ENCODE measurements at places on chromosomes 3 and 15.
A peak's percentile ranks its signal among the peaks of the same experiment; 100 is the strongest.

DNA sequence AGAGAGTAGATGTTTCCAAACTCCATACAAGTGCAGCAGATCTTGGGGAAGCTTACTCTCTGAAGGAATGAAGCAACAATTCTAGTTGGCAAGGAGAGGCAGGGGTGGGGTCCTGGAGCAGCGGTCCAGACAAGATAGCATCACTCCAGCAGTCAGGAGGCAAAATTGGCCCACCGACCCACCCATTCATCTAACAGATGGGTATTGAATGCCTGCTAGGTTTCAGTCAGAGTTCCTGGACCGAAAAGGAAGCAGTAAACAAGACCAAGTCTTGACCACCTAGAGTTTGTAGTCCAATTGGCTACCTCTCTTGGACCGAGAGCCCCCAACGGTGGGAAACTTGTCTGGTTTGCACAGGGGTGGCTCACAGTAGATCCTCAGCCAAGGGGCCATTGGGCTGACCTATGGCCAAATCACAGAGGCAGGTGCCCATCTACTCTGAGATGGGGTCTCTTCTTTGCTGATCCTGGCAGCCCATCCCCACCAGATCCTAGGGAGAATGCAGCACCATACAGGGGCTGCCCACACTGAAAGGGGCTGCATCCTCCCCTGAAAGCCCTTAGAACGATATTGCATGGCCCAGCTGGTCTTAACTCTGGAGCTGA, 74.3 kb downstream of the CORO2B start:
- DNase-seq: no peak

GRCh38 chr3:106349191-106349881, 480.5 kb upstream of the CBLB start:
- DNase-seq: no peak

DNA sequence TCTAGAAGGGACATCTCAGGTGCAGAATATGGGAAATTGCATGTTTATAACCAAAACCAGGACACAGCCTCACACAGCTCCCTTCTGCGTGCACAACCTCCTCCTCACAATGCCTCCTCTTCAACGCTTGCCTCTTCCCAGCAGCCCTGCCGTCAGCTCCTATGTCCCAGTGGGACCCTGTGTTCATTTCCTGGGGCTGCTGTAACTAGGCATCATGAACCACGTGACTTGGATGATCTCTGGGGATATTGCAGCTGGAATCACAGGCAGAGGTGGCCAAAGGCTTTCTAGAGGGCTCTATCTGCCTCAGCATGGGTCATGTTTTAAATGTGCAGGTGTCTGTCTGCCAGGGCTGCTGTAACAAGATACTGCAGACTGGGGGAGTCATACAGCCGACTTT, 375.3 kb downstream of the OCA2 start:
- no peak for DNase-seq

GRCh38 chr15:63134245-63134985, 12.8 kb downstream of the LACTB start:
- DNase-seq: no peak

- no peak for DNase-seq
Measured at GRCh38 chr3:46594723-46595122, 17.6 kb upstream of the FAM240A start.

DNA sequence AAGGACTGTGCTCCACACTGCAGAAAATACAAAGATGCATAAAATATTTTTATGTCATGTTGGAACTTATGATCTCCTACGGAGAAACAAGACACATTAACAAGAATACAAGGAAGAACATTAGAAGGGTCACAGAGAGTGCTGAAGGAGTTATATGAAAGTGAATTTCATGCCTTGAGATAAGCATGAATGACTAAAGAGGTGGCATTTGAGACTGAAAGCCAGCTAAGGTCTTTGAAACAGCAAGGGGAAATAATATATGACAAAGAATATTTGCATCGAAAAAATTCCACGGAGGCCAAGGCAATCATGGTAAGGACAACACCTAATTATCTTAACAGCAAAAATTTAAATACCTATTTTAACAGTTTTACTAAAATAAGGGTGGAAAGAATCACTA, 12.5 kb downstream of the GSK3B start:
- DNase-seq: no peak

- no peak for DNase-seq
Measured at GRCh38 chr15:100730655-100731266, 128.4 kb downstream of the ASB7 start.

- no peak for DNase-seq
Measured at GRCh38 chr3:38990621-38991020, 61.1 kb downstream of the SCN11A start.

- no peak for DNase-seq
Measured at GRCh38 chr3:123783050-123783689, 101.0 kb downstream of the MYLK start.

- no peak for DNase-seq
Measured at GRCh38 chr15:58934521-58934920, 1.0 kb upstream of the SLTM start.

- DNase-seq: no peak
Measured at GRCh38 chr3:176554264-176554663, 643.0 kb downstream of the TBL1XR1 start.

DNA sequence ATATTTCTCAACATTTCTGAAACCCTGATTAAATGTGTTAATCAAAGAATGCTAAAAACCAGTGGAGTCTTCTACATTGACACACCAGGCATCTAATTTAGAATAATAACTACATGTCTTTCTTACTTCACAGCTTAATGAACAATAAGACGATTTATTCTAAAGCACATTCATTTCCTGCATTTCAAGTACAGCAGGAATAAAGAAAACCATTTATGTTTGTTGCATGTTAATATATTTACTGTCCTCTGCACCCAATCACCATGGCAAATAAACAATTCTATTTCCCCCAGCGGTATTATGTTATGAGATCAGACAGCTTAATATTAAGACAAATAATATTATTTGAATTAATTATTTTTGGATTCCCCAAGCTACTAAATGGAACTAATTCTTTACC, 1336.3 kb upstream of the CADM2 start:
- DNase-seq: no peak

GRCh38 chr15:33822479-33822878, 145.8 kb upstream of the CHRM5 start:
- DNase-seq: no peak

- DNase-seq: no peak
Measured at GRCh38 chr15:33242165-33242564, 47.7 kb upstream of the FMN1 start.

- DNase-seq: peak; percentile 58
Measured at GRCh38 chr3:167084545-167084944, 295.6 kb downstream of the ZBBX start.

- peak; percentile 50 for DNase-seq
Measured at GRCh38 chr15:63402498-63403253, 21.0 kb upstream of the CA12 start.

DNA sequence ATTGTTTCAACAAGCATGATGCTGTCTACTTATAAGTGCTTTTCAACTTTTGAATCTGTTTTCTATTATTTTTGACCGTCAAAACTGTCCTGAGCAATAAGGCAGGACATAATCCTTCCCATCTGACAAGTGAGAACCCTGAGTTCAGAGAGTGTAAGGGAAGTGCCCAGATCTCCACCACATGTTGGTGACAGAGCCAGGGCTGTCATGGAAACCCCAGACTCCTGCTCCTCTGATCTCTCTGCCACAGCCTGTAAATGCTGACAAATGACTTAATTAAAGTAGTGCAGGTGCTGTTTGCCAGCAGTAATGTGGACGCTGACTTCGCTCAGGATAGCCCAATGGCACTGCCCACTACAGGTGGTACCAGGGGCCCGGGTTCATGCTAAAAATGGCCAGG, 40.3 kb downstream of the SPSB4 start:
- no peak for DNase-seq

DNA sequence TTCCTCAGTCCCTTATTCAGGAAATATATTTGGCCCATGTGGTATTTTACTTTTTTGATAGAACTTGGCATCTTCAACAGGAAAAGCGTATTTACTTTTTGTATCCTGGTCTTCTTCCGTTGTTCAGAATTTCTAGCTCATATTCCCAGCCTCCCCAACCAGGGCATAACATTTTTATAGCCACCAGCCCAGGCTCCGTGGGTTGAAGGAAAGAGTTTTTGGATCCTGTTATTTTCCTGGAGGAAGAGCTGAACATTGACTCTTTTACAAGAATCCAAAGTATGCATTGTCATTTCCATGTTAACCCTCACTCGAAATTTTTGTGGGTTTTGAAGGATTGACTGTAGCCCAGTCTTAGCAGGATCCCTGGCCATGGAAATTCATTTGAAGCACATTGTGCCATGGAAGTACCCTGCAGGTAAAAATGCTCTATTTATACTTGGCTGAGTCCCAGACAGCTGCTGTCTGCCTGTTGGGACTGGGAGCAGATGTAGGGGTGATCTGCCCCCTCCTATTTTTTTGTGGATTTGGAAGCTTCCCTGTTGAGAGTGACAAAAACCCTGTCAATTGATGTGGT, 98.8 kb downstream of the AKAP13 start:
- DNase-seq: no peak

DNA sequence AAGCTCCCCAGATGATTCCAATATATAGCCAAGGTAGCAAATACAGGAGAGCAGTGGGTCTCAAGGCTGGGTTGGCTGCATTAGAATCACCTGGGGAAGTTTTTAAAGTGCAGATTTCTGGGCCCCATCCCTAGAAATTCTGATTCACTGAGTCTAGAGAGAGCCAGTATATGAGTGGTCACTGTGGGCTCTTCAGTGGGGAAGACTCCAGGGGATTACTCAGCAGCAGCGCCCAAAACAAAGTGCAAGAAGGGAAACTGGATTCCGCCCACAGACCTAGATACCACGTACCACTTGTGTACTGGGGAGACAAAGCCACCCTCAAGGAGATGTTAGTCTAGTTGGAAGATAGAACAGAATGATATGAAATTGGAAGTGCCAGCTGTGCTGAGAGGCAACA, 40.0 kb downstream of the NME9 start:
- no peak for DNase-seq

DNA sequence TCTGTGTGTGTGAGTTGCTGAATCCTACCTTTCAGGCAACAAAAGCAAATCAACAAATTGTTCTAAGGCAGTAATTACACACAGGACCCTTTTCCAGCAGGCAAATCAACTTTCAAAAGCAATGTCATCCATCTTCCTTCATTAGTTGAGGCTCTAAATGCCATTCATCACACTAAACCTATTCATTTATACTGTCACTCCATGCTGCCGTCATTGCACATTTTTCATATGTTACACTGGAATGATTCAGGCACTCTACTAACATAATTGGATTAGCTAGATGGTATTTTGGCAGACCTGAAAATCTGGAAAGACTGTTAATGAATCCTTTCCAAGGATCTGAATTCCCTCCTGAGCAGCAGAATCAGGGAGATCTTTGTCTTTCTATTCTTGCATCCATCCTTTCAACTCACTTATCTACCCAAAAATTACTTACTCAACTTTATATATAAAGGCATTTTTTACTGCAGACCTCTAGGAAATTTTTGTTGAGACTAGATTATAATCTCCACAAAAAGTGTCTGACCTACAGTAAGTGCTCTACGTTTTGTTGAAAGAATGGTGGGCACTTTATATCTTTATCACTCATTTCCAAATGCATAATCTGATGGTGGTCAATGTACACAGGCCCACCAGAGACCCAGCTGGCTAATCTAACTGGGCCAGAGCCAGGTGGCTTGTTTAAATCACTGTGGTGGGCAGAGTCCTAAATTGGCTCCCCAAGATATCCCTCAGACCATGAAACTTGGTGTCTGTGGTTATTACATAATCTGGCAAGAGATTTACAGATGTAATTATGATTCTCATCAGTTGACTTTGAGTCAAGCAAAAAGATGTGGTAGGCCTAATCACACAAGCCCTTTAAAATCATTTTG, 25.0 kb downstream of the MIX23 start:
- no peak for DNase-seq

DNA sequence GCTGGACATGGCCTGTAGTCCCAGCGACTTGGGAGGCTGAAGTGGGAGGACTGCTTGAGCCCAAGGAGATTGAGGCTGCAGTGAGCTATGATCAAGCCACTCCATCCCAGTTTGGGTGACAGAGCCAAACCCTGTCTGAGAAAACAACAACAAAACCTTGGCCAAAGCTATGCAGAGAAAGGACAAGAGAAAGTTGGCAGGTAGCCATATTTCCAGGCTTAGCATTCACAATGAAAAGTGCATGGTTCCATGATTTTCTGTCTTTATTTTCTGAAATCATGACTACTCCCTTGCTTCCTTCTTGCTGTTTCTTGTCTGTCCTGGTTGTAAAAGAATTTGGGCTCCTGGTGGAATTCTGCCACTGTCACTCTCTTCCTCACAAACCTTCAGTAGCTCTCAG, 284.6 kb upstream of the C2CD4B start:
- DNase-seq: no peak

GRCh38 chr3:32686713-32687112, 1.7 kb downstream of the CNOT10 start:
- DNase-seq: no peak

DNA sequence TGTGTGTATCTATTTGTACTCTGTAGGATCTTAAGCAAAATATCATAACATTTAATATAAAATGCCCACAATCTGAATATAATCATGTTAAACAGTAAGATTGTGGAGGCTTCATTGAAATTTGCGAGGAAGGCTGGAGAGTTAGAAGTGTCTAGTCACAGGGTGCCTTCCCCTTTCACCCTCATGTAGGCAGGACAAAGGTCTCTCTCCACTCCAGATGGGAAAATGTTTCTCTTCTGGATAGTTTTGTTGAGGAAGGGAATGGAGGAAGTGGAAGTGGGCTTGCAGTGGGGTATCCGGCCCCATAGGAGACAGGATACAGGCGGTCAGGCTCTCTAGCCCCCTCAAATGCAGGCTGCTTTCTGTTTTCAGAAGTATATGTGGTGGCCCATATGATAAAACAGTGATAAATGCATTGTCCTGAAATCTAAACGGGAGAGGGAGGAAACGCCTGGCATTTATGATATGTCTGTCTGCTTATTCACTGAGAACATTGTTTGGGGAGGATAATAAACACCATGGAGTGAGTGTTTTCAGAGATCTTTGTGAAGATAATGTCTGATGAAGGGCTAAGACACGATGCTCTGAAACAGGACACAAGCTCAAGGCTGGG, 13.3 kb upstream of the MYZAP start:
- no peak for DNase-seq

DNA sequence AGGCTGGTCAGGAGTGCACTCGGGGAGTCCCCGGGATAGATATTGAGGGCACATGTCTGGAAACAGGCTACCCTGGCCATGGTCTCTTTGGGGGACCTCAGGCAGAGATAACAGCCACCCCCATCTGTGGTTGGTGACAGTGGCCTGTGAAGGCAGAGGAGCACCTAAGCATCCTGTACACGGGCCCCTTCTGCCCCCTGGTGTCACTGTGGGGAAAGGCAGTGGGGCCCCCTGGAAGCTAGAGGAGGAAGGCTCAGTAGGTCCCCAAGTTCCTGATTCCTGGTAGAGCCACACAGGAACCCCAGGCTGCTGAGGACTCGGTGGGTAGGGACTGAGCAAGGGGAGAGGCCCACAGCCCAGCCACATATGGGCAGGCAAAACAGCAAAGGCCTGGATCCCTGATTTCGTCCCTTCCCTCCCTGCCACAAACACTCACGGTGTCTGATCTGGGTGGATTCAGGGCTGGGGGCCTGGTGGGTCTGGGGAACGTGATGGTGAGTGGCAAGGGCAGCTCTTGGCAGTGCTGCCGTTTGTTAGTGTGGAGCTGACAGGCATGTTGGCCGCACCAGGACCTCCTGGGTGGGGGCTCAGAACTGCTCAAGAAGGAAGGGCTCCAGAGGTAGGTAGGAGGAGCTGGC, 14.1 kb upstream of the CXCR6 start:
- peak; percentile 34 for DNase-seq

Measured in AML-193 (cell line).